ENCODE measurements at places on chromosomes 2 and 18.

- no peak for DNase-seq
Observed at GRCh38 chr2:6771634-6772611, 93.8 kb downstream of the CMPK2 start.

GRCh38 chr18:55910296-55910695 is 322.3 kb upstream of the TCF4 start:
- DNase-seq: no peak

- DNase-seq: no peak
Observed at GRCh38 chr2:240916571-240917008, 10.5 kb downstream of the CROCC2 start.

- DNase-seq: no peak
Observed at GRCh38 chr2:85790499-85791188, 36.9 kb downstream of the ATOH8 start.

- no peak for DNase-seq
Observed at GRCh38 chr2:150426724-150427123, 60.7 kb downstream of the RND3 start.

- no peak for DNase-seq
Observed at GRCh38 chr2:120992791-120993555, 257.3 kb downstream of the GLI2 start.

DNA sequence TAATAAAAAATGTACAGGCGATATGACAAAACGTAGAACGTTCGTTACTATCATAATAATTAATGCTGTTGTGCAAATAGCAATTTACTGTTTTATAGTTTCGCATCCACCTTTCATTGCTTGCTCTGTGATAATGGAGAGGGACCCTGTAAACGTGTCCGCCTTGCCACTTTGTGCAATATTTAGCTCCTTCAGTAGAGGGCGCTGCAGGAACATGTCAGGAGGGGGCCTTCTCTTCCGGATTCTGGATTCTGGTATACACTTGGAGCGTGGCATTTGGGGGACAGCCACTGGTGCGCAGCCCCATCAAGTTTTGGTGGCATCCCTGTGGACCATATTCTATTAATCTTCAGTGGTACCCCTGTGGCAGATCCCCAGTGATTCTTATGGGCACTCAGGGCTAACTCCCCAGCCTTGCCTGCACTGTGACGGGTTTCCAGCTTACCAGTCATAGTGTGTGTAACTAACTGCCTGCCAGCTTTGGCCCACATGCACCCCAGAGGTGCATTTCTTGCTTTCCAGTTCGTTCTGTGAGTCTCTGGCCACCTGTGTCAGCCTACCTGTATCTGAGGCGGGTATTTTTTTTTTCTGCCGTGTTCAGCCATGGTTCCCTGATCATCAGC is 140.3 kb downstream of the CYRIA start:
- no peak for DNase-seq

- no peak for DNase-seq
Observed at GRCh38 chr2:200252265-200253067, 54.0 kb upstream of the SPATS2L start.

DNA sequence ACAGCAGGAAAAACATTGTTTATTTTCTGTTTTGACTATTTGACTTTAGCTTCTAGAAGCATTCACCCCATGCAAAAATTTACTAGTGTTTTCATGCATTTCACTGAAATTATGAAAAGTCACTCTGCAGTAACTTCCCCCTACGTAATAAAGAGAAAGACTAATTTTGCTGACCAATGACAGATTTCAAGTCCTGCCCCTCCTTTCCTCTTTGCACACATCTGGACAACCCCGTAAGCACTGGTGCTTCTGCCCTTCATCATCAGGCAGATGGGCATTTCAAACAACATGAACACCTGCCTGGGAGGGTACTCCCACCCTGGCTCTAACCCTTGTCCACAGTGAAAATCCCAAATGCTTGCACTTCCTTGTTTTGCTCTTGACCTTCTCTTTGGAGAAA is 815.0 kb upstream of the ID2 start:
- no peak for DNase-seq

DNA sequence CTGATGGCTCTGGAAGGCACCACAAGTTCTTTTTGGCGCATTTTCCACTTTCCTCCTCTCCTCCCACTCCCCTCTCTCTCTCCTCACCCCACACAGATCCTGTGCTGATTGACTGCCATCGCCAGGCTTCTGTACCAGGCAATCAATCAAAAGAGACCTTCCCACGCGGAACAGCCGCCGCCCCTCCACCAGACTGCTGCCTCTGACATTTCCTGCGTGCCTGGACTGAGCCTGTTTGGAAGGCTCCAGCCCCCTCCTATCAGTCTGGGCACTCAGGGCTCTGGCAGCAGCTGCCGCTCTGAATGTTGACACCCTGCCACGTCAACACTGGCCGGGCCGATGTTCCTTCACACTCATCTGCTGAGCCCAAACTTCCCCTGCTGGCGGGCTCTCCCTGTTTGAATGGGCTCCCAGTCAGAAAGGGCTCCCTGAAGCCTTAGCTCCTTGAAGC is 467.7 kb downstream of the EPHA4 start:
- DNase-seq: no peak

DNA sequence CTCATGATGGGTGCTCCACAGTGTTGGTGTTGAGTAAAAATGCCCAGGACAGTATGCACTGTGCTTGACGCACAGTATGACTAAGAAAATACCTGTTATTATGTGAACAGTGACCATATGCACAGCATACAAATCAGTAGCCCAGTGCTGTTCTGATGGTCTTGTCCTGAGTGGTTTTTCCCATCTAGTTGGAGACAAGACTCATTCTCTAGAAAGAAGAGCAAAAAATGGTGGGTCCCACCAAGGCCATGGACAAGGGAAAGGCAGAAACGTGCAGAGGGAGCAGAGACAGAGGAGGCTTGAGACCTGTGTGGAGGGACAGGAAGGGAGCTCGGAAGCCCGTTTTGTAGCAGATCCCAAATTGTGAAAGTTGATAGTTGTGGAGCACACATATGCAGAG is 987 bp upstream of the SMIM21 start:
- DNase-seq: no peak

DNA sequence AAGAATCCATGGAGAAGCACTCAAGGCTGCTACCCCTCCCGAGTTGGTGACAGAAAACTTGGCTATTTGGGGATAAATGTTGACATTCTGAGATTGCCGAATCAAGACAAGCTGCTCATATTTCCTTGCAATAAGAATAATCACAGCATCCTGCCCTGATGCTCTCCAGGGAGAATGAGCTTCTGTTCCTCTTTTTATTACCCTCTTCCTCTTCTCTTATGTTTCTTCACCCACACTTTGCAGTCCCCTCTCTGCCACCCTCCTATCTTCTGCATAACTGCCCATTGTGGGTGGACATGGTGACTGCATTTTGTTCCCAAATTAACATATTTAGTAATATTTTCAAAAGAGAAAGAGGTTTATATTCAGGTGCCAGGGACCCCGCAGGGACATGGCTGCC is 11.9 kb upstream of the MSGN1 start:
- no peak for DNase-seq

DNA sequence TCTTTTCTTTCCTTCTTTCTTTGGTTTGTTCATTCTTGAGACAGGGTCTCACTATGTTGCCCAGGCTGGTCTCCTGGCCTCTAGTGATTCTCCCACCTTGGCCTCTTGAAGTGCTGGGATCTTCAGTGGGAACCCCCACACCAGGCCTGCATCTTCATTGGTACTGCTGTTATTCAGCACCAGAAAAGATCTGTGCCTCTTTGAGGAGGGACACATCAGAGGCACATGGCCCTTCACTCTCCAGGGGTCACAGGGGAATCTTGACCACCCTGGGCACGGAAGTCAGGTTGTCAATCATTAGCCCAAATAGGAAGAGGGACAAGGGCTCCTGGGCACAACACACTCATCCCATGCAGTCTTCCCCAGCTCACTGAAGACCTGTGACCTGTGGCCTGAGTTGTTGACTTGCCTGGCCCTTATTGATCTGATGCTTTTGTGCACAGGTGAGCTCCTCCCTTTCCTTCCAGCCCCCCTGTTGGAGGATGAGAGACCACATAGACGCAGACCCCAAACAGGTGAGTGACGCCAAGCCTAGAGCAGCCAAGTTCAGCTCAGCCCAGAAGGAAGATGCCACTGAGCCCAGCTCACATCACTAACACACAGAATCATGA is 33.0 kb upstream of the ODC1 start:
- no peak for DNase-seq

DNA sequence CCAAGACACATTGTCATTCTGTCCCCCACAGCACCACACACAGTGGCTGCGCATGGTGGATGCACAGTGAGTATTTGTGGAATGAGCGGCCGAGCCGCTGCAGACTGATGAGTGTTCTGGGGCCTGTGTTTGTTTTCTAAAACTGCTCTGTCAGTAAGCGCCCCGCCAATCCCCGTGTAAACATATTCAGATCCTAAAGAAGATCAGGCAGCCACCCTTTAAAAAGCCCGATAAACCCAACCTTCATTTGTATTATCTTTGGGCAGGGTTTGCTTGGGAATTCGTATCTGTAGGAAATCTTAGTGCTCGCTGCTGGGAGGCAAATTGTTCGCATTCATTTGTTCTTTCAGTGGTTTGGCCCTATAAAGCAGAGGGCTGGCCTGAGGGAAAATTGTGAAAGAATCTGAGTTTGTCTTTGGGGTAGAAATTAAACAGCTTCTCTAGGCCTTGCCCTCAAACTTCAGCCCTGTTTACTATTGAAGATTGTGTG is 68.6 kb downstream of the TGOLN2 start:
- DNase-seq: no peak
